Caco-2 (cell line): ENCODE measurements at places on chromosomes 7 and 10.

DNA sequence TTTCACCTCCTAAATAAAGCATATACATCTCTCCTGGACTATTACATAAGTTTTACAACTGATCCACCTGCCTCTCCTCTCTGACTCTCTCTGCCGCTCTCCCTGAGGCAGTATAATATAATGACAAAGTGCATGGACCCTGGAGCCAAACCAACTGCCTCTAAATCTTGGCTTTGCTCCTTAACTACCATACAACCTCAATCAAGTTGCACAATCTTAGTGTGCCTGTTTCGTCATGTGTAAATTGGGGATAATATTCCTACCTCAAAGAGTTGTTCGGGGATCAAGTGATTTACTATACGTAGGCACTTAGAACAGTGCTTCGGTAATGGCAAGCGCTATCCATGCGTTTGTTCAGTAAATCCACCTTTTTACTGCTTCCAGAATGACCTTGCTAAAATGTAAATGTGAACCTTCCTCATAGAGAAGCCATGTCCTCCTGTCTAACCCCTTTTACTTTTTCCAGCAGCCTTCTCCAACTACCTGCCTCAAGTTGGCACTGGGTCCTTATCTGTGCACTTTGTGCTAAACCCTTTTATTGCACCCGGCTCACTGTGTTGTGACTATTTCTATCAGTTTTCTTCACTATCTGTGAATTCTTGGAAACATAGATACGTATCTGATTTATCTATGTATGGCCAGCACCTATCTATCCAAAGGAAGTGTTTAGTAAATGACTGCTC lies 30.6 kb upstream of the DLD start:
- no peaks in the 10 kb centered on the region for H3K27me3 ChIP-seq
- no peak overlapping the region for H3K4me3 ChIP-seq

DNA sequence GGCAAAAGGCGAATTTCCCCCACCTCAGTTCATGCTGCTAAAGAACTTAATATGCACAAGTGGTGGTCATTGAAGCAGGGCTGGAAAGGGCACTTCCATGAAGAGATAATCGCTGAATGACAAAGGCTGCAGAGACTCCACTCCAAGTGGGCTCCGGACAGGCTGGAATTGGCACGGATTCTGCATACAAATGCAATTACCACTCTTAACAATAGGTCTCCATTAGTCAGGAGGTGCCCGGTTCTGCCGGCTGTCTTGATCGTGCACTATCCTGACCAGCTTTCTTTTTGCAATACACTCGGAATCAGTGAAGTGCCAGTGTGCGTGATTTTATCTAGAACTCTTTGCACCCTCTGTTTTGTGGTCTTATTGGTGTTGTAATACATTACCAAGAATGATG lies 49.7 kb downstream of the INSYN2A start:
- DNase-seq = no peak
- H3K27me3 ChIP-seq = no peaks in the 10 kb centered on the region
- peaks cover 1% of the 10 kb centered on the region; the same call in 1 of the 2 replicates for H3K36me3 ChIP-seq
- H3K4me1 ChIP-seq = no peaks in the 10 kb centered on the region

DNA sequence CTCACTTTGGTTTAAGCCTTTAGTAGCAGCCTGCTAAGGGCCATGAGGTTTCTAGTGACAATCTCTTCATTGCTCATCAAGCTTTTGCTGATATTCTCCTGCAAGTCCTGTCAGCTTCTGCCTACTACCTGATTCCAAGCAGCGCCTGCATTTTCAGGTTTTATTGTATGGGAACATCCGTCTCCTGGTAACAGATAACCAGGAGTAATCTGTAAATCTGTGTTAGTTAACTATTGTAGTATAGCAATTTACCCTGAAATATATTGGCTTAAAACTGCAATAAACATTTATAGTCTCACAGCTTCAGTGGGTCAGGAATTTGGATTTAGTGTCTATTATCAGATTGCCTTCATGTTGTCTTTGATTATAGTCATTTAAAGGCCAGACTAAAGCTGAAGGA lies 94.0 kb downstream of the MLLT10 start:
- no peaks in the 10 kb centered on the region for H3K4me1 ChIP-seq
- H3K27ac ChIP-seq = no peak overlapping the region
- no peaks in the 10 kb centered on the region; the same call in 1 of the 2 replicates for H3K36me3 ChIP-seq
- H3K27me3 ChIP-seq = no peaks in the 10 kb centered on the region

- peaks cover 22% of the 10 kb centered on the region for H3K4me1 ChIP-seq
- DNase-seq = no peak
- no peak overlapping the region for H3K4me3 ChIP-seq
- H3K27ac ChIP-seq = no peak overlapping the region
- no peaks in the 10 kb centered on the region for H3K36me3 ChIP-seq
Measured at GRCh38 chr10:133040198-133040597, 47.5 kb upstream of the ADGRA1 start.

GRCh38 chr7:325051-325798 lies 35.3 kb downstream of the FOXL3 start:
- peak; percentile 28 for DNase-seq
- no peak overlapping the region for H3K4me3 ChIP-seq
- H3K27me3 ChIP-seq = no peaks in the 10 kb centered on the region
- no peak overlapping the region for H3K27ac ChIP-seq
- H3K36me3 ChIP-seq = no peaks in the 10 kb centered on the region
